ENCODE measurements at places on chromosomes 11 and 22.

DNA sequence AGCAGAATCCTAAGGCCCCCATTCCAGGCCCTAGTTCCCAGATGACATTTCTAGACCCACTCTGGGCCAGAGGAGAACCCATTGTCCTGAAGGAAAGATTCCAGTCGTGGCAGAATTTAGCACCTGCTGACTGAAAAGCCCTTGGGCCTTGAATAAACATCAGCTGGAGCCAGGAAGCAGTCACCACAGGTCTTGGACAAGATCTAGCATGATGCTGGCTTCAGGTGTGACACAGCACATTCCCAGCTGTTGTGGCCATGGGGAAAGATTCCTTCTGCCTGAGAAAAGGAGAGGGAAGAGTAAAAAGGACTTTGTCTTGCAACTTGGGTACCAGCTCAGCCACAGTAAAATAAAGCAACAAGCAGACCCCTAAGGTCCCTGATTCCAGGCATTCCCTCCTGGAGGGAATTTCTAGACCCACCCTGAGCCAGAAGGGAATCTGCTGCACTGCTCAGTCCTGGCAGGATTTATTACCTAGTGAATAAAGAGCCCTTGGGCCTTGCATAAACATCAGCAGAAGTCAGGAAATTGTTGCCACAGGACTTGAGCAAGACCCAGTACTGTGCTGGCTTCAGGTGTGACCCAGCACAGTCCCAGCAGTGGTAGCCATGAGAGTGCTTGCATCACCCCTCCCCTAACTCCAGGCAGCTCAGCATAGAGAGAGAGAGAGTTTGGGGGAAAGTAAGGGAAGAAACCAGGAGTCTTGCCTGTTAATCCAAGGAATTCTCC is 42.5 kb upstream of the PAMR1 start:
- peak; percentile 46 for DNase-seq

GRCh38 chr11:33808228-33808828 is 34.0 kb upstream of the FBXO3 start:
- peak; percentile 72 for DNase-seq

- peak; percentile 84 for DNase-seq
Observed at GRCh38 chr11:112016765-112017376, 8.3 kb upstream of the DLAT start.

- no peak for DNase-seq
Observed at GRCh38 chr11:105054723-105055493, 9.8 kb upstream of the CARD16 start.

GRCh38 chr22:49667236-49667635 is 160.4 kb downstream of the BRD1 start:
- no peak for DNase-seq

- no peak for DNase-seq
Observed at GRCh38 chr11:94854770-94855633, 86.8 kb downstream of the AMOTL1 start.

- DNase-seq: no peak
Observed at GRCh38 chr22:29487426-29487986, 7.5 kb downstream of the NEFH start.

GRCh38 chr11:12991426-12991825 is 17.7 kb upstream of the RASSF10 start:
- DNase-seq: no peak
